ENCODE measurements at places on chromosomes 3 and 15.

DNA sequence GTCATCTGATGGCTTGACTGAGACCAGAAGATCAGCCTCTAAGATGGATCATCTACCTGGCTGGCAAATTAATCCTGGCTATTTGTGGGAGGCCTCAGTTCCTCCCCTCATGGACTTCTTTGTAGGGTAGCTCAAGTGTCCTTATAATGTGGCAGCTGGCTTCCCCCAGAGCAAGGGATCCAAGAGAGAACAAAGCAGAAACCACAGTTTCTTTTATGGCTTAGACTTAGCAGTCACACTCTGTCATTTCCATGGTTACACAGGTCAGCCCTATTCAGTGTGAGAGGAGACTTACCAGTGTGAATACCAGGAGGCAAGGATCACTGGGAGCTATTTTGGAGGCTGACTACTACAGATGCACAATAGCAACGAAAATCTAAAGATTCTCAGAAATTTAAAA lies 15.3 kb upstream of the ARL14 start:
- DNase-seq, result no peak
- H3K27me3 ChIP-seq, result peaks cover 10% of the 10 kb centered on the region

DNA sequence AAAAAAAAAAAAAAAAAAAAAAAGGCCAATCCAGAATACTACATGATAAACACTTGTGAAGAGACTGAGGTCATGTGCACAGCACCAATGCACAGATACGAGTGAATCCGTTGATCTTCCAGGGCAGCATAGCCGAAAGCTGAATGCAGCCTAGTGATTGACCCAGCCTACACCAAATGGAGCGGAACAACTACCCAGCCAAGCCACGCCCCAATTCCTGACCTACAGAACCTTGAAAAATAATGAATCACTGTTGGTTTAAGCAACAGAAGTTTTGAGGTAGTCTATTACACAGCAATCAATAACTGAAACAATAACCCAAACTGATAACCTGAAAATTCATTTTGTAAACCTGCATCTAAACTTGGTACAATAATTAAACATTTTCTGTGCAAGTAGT lies 361.0 kb downstream of the FHIT start:
- no peaks in the 10 kb centered on the region for H3K27me3 ChIP-seq
- no peak overlapping the region for H3K4me3 ChIP-seq
- H3K27ac ChIP-seq, result no peak overlapping the region
- H3K4me1 ChIP-seq, result no peaks in the 10 kb centered on the region
- no peaks in the 10 kb centered on the region for H3K36me3 ChIP-seq

DNA sequence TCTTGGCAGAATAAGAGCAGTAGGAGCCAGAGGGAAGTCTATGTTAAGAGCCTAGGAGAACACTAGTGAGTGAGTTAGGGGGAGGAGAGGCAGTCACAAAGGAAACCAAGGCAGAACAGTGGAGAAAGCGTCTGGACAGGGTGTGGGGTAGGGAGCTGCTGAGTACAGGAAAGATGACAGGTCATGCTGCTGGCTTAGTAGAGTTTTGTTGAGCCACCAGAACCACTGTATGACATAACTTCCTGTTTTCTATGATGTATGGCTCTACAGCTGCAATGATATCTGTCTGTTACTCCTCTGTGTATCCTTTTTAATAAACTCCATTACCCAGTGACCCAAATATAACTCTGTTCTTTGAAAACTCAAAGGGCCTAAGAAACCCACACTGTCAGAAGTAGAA lies 10.6 kb upstream of the STT3B start:
- H3K27ac ChIP-seq, result peak overlapping the region; percentile 42
- H3K4me3 ChIP-seq, result no peak overlapping the region
- peak; percentile 13 for DNase-seq
- no peaks in the 10 kb centered on the region for H3K27me3 ChIP-seq
- peaks cover 18% of the 10 kb centered on the region for H3K4me1 ChIP-seq

GRCh38 chr15:56469483-56469882 lies 4.5 kb upstream of the MNS1 start:
- no peak overlapping the region for H3K27ac ChIP-seq
- peaks cover 21% of the 10 kb centered on the region for H3K27me3 ChIP-seq
- H3K36me3 ChIP-seq, result no peaks in the 10 kb centered on the region
- H3K4me1 ChIP-seq, result peaks cover 24% of the 10 kb centered on the region
- DNase-seq, result no peak

DNA sequence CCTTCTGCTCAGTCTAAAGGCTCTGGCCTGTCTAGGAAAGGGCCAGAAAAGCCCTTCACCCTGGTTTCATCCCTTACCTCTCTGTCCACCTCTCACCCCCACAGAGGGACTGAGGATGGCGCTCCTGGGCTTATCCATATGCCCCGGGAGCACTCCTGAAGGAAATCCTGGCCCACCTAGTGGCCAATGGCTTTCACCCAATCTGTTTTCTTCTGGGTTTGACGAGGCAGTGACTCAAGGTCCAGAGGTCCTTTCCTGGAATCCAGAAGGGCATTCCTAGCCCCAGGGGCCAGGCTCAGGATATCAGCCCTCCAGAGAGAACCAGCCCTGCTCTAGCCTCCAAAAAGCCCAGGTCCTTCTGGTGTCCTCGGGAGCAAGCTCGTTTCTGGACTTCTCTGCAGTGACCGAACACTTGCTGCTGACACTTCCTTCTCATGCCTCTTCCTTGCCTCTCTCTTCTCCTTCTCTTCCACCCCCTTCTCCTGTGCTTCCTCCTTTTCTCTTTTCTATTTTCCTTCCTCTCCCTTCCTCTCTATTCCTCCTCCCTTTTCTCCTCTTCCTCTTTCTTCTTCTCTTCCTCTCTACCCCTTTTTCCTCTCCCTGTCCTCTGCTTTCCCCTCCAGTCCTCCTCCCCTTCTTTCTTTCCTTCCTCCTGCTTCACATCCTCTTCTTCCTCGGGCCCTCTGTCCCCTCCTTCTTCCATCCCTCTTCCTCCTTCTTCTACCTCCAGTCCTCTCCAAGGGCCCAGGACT lies 59.6 kb downstream of the RHCG start:
- no peak overlapping the region for H3K27ac ChIP-seq
- H3K4me3 ChIP-seq, result no peak overlapping the region
- no peaks in the 10 kb centered on the region for H3K36me3 ChIP-seq
- no peak for DNase-seq

DNA sequence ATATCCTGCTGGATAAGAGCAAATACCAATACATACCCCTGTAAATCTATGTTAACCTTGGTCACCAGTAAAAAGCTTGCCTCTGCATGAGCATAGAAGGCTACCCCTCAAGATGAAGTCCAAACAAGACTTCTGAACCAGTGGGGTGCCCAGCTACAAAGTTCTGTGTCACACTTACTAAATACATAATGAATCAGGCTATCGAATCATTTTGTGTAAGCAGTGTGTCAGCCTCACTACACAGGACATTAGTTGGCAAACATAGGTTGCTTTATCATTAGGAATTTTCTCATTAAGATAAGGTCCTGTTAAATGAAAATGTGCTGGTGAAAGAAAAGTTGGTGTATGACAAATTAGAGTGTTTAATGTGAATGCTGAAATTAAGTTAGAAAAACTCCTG lies 452.0 kb downstream of the MFSD1 start:
- peaks cover 2% of the 10 kb centered on the region for H3K27me3 ChIP-seq
- H3K4me3 ChIP-seq, result no peak overlapping the region
- H3K27ac ChIP-seq, result no peak overlapping the region
- DNase-seq, result no peak

DNA sequence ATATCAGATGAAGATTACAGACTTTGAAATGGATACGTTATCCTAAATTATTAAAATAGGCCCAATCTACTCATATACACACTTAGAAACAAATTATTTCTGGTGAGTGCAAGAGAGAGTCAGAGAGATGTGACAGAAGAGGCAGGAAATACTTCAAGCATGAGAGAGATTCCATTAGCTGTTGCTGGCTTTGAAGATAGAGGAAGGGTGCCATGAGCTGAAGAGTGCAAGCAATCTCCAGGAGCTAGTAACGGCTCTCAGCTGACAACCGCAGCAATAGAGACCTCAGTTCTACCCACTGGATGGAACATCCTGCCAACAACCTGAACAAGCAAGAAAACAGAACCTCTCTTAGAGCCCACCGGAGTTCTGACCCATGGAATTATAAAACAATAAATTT lies 270.7 kb upstream of the SLITRK3 start:
- DNase-seq, result no peak
- H3K4me3 ChIP-seq, result no peak overlapping the region
- H3K27me3 ChIP-seq, result no peaks in the 10 kb centered on the region
- no peaks in the 10 kb centered on the region for H3K36me3 ChIP-seq

GRCh38 chr15:50186752-50187151 lies 4.8 kb downstream of the SLC27A2 start:
- peak overlapping the region; percentile 35 for H3K4me3 ChIP-seq
- no peaks in the 10 kb centered on the region for H3K27me3 ChIP-seq
- DNase-seq, result no peak
- H3K4me1 ChIP-seq, result peaks cover 67% of the 10 kb centered on the region
- peak overlapping the region; percentile 45 for H3K27ac ChIP-seq

- peak overlapping the region; percentile 23 for H3K27ac ChIP-seq
- H3K27me3 ChIP-seq, result peaks cover 38% of the 10 kb centered on the region
- H3K36me3 ChIP-seq, result no peaks in the 10 kb centered on the region
- no peak for DNase-seq
- peaks cover 5% of the 10 kb centered on the region for H3K4me1 ChIP-seq
- H3K4me3 ChIP-seq, result no peak overlapping the region
Observed at GRCh38 chr15:40275523-40275922, 7.3 kb downstream of the ANKRD63 start.

- H3K27me3 ChIP-seq, result peaks cover 2% of the 10 kb centered on the region
- H3K27ac ChIP-seq, result no peak overlapping the region
- DNase-seq, result no peak
- H3K4me1 ChIP-seq, result peaks cover 48% of the 10 kb centered on the region
- no peak overlapping the region for H3K4me3 ChIP-seq
Observed at GRCh38 chr3:161070252-161070930, 34.8 kb downstream of the B3GALNT1 start.

- H3K4me3 ChIP-seq, result no peak overlapping the region
- no peaks in the 10 kb centered on the region for H3K36me3 ChIP-seq
- DNase-seq, result no peak
- no peak overlapping the region for H3K27ac ChIP-seq
Observed at GRCh38 chr3:20573175-20573574, 387.2 kb upstream of the SGO1 start.

GRCh38 chr3:122946185-122946584 lies 81.4 kb downstream of the SEMA5B start:
- no peak overlapping the region for H3K4me3 ChIP-seq
- H3K27ac ChIP-seq, result no peak overlapping the region
- no peak for DNase-seq
- peaks cover 19% of the 10 kb centered on the region for H3K27me3 ChIP-seq

- H3K4me1 ChIP-seq, result peaks cover 39% of the 10 kb centered on the region
- DNase-seq, result no peak
- H3K27me3 ChIP-seq, result no peaks in the 10 kb centered on the region
Observed at GRCh38 chr3:52308308-52308707, 7.8 kb upstream of the DNAH1 start.

GRCh38 chr3:167441256-167441655 lies 32.6 kb downstream of the SERPINI2 start:
- H3K4me3 ChIP-seq, result no peak overlapping the region
- H3K27me3 ChIP-seq, result no peaks in the 10 kb centered on the region
- DNase-seq, result no peak

DNA sequence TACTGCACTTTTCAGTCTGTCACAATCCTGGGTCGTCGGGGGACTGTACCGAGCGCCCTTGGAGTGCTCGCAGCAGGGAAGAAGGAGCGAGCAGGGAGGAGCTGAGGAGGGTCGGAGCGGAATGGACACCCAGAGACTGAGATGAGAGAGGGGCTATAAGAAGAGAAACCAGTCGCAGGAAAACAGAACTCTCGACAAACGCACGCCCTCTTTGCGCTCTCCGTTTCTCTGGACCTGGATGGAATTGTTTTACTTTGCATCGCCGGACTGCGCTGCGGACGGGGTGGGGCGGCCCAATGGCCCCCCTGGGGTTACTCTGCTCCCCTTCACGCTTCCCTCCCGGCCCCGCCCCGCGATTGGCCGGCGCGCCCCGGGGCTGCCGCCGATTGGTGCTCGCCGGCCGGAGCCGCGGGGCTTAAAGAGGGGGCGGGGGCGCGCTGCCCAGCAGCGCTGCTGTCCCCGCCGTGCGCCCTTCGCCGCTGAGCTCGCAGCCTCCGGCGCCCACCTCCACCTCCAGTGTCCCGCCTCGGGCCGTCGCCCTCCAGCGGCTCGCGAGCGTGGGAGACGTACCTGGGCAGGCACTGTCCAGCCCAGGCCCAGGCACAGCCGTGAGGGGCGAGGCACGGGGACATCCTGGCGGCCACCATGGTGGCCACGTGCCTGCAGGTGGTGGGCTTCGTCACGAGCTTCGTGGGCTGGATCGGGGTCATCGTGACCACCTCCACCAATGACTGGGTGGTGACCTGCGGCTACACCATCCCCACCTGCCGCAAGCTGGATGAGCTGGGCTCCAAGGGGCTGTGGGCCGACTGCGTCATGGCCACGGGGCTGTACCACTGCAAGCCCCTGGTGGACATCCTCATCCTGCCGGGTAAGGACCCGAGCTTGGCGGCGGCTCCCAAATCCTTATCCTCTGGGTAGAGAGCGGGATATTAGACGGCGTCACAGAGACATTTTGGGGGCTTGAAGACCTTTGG lies at the start of gene CLDN11:
Gene CLDN11 (plus strand): TSS at position 447 of the 977 bp plus-strand sequence. CDS start 199 bp downstream, at position 646.
- H3K4me3 ChIP-seq, result peak within 1 kb of the TSS; percentile 66
- H3K27me3 ChIP-seq, result peaks cover 51% of the 10 kb centered on the region
- no peak for DNase-seq
- H3K36me3 ChIP-seq, result no peaks in the 10 kb centered on the region

GRCh38 chr15:89167267-89168176 lies 53.9 kb downstream of the RLBP1 start:
- peak overlapping the region; percentile 65 for H3K4me3 ChIP-seq
- H3K27me3 ChIP-seq, result no peaks in the 10 kb centered on the region

DNA sequence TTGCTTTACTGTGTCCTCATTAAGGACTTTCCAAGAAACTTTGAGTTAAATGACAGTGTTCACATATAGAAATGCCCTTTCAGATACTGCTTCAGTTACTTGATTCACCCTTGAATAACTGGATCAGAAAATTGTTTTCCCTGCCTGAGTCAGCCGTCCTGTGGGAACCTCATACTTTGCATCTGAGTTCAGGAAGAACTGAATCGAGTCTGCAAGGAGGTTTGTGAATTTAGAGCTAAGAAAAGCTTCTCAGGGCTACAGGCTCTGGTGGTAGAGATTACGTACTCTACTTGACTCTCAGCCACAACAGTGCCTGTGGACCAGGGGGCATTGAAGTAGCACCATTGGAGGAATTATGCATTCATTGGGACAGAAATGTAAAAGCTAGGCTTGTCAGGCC lies 252.4 kb upstream of the C2CD4B start:
- DNase-seq, result no peak
- H3K27me3 ChIP-seq, result peaks cover 2% of the 10 kb centered on the region
- H3K4me3 ChIP-seq, result no peak overlapping the region
- no peaks in the 10 kb centered on the region for H3K4me1 ChIP-seq
- H3K27ac ChIP-seq, result no peak overlapping the region
- no peaks in the 10 kb centered on the region for H3K36me3 ChIP-seq

DNA sequence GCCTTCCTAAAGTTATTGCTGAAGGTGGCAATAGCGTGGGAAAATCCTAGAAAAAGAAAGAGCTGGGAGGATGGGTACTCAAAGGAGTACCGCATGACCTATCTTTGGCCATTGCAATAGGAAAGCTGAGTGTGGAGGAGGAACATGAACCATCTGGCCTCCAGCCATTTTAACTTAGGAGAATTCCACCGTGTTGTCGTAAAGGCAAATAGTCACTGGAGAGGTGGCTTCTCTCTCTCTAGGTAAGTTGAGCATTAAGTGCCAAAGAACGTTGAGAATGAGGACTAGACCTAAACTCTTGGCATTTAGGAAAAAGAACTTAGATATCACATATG lies 16.1 kb upstream of the CMTM7 start:
- H3K36me3 ChIP-seq, result no peaks in the 10 kb centered on the region
- H3K27me3 ChIP-seq, result no peaks in the 10 kb centered on the region
- no peak overlapping the region for H3K27ac ChIP-seq
- DNase-seq, result no peak
- H3K4me3 ChIP-seq, result no peak overlapping the region
- H3K4me1 ChIP-seq, result peaks cover 24% of the 10 kb centered on the region
